AG10803 (cell line): ENCODE measurements at places on chromosomes 2 and 18.

GRCh38 chr2:25851740-25852503, 26.4 kb downstream of the ASXL2 start:
- peak; percentile 88 for DNase-seq

DNA sequence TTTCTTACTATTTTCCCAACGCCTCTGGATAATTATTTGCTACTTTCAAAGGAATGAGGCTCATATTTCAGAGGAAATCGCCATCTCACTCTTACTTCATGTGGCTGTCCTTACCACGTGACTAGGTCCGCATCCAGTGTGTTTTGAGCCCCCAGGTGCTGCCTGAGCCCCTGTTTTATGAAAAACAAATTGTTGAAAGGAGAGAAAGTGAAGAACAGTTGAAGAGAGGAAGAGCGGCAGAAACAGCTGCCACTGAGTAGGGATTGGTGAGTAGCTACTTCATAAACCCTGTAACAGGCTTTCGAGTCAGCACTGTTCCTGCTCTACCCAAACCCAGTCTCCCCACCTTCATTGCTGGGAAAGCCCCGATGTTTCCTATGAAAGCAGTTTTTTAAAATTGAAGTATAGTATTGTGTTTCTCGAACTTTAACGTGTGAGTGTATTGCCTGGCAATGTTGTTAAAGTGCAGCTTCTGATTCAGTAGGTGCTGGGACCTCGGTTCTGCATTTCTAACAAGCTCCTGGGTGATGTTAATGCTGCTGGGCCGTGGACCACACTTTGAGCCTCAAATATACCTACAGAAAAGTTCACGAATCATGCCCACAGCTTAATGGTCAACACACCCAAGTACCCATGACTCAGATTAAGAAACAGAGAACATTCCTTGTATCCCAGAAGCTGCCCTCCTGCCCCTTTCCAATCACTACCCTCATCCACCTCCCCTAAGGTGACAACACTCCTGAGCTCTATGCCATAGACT, 39.7 kb downstream of the TMEM177 start:
- DNase-seq, result no peak

DNA sequence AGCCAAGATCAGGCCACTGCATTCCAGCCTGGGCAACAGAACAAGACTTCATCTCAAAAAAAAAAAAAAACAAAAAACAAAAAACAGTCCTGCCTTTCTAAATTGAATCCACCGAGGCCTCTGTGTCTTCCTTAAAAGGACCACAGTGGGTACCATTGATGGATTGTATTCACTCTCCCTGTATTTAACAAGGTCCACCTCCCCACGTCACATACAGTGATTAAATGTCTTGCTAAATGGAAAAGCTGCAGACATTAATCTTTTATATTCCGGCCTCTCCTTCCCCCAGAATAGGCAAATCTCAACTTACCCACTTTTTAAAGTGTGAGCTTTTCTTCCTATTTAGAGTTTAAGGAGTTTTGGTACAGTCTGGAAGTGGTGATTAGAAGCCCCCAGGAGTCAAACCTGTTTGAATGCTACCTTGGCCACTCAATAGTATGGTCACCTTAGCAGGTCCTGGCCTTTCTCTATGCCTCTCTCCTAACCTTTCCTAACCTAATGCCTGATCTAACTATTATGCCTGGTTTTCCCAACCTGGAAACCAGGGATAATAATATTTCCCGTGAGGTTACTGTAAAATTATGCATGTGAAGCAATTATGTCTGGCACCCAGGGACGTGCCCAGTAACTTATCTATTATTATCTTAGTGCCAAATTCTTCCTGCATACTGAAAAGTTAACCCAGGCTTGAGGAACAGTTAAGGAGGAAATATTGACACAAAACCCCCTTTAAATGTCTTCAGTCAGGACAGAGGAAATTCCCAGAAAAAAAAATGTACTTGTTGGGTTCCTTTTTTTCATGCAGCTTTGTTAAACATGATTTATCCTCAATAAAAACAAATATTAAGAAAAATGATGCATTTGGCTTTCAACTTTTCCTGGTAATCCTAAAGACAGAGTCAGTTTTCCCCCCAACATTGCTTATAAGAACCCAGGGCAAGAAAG, 3.1 kb downstream of the NFE2L2 start:
- peak; percentile 44 for DNase-seq

- DNase-seq, result no peak
Observed at GRCh38 chr18:76421685-76422078, 73.4 kb downstream of the ZNF516 start.

DNA sequence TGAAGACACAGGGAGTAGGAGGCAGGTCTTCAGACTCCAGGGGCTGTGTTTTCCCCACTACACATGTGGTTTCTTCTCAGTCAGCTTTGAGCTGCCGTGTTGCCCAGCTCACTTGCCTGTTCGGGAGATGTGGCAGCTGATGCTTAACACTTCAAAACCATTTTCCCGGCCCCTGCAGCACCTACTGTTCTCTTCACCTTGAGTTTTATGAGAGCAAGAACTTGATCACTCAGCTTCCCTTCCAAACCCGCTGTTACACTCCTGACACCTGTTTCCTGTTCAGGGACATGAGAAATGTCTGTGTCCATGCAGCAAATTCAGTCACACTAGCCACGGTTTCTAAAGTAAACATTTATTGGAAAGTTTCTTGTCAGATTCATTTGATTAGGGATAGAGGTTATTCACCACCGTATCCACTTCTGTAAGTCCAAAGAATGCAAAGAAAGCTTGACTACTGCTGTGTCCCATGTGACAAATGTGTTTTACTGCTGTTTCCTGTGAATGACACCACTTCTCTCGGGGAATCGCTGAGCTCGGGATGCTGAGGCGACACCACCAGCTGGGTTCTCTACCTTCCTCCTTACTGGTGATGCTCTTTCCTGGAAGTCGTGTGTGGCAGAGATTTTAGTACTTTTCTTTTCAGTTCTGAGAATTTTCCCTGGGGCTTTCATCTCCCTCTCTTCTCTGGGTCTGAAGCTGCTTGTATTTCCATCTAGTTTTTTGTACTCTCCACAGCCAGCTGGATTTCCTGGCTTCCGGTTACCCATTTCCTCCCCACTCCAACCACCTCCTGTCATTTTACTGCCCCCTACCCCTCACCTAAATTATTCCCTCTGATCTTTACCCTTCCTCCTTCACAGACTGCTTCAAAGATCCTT, 91.7 kb downstream of the KLF7 start:
- peak; percentile 19 for DNase-seq

- peak; percentile 20 for DNase-seq
Observed at GRCh38 chr2:132550946-132551345, 119.1 kb downstream of the LYPD1 start.

GRCh38 chr18:52227536-52227935, 112.5 kb upstream of the DCC start:
- no peak for DNase-seq

DNA sequence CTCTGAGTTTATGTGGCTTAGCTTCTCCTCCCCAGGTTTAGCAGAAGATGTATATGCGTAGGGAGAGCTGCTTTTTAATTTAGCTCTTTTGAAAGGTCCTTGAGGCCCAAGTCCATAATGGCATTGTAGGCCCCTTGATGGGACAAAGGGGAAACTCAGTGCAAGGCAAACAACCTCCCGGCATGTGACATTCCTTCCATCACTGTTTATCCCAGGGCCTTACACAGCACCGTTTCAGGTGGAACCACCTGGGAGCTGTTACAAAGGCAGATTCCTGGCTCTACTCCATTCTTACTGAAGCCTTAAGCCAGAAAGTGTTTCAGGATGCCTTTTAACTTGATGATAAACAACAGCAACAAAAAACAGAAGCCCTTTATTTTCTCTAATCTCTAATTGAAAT, 555.4 kb downstream of the SLC4A3 start:
- DNase-seq, result no peak
